ENCODE measurements at places on chromosomes 2 and 18. TPM values are rescaled to one million over a fixed set of nuclear protein-coding genes. Genes with fewer than 3 reads are reported as not detected.

DNA sequence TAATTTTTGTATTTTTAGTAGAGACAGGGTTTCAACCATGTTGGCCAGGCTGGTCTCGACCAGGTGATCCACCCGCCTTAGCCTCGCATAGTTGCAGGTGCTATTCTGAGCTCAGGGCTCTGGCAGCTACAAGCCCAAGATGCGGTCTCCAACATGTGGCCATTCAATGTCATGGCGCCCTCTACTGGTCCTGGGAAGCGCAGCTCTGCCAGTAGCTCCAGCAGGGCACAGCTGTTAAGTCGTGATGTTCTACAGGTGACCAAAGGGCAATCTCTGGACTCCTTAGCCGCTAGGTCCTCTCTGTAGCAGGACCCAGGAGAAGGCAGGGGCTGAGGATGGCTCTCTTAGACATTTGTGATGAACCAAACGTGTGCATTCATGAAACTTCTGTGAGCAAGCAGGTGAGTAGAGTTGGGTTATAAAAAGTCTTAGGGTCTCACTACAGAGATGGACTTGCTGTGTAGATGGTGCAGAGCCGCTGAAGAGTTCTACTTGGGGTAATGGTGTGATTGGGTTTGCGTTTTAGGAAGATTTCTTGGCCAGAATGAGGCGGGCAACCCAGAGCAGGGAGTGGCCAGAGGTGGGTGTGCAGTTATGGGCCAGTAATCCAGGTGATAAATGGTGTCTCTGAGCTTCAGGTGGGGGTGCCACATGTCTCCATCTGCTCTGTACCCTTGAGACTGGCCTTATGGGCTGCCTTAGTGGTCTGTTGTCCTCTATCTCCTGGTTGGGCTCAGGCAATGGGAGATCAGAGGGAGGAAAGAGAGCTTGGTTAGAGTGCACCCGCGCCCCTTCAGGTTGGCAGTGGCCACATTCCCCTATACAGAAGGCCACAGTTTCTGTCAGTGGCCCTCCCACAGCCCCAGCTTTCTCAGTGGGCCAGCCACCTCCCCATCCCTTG lies 31.0 kb downstream of the IL37 start:
- peaks cover 3% of the 10 kb centered on the region for H3K4me1 ChIP-seq
- peak; percentile 17 for DNase-seq
- H3K27ac ChIP-seq, result no peak overlapping the region
- no peaks in the 10 kb centered on the region for H3K36me3 ChIP-seq
- no peaks in the 10 kb centered on the region for H3K27me3 ChIP-seq
- no peak overlapping the region for H3K4me3 ChIP-seq

DNA sequence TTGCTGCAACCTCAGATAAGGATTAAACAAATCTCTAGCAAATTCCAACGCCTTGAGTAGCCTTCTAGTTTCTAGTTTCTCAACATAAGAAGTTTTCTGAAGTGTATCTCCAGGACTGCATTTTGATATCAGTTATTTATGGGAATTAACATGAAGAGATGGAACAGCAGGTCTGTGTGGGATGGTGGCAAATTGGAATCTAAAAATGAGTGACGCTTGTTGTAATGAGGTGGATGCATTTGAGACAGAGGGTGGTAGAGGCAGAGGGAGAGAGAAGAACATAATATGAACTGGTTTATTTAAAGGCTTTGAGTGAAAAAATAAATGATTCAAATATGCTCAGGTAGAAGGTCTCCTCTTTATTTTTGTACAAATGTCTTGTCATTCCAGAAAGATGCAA lies 446.8 kb upstream of the GCFC2 start:
- no peaks in the 10 kb centered on the region for H3K27me3 ChIP-seq
- no peak for DNase-seq
- H3K36me3 ChIP-seq, result no peaks in the 10 kb centered on the region
- H3K4me1 ChIP-seq, result no peaks in the 10 kb centered on the region

DNA sequence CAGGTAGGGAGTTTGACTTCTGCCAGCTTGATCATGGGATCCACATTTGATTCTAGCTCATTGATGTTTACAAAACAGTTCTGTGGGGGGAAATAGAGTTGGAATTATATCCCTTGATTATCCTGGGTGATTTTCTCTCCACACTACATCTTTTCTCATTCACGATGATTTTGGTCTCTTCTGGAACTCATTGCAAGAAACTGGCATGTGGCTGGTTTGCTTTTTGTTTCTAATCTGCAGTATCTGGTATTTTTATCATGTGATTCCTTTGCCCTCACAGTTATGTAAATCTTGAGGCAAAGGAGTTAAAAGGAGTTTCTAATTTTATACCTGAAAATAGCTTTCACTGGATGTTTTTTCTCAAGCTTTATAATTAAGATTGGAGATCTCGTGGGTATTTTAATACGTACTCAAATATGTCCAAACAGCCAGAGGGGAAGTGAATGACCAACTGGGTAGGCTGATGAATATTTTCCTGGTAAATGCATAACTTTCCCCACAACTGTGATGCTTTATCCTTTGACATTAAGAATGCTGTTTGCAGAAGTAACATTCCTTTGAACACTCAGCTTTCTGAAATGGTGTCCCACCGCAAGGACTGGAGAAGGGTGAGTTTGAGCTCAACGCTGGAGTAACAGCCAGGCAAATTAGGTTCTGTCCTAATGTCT lies 502.9 kb upstream of the ZEB2 start:
- no peak overlapping the region for H3K27ac ChIP-seq
- no peak overlapping the region for H3K4me3 ChIP-seq
- no peaks in the 10 kb centered on the region for H3K27me3 ChIP-seq

WIPF1 gene
- total RNA-seq, result 237 TPM

DNA sequence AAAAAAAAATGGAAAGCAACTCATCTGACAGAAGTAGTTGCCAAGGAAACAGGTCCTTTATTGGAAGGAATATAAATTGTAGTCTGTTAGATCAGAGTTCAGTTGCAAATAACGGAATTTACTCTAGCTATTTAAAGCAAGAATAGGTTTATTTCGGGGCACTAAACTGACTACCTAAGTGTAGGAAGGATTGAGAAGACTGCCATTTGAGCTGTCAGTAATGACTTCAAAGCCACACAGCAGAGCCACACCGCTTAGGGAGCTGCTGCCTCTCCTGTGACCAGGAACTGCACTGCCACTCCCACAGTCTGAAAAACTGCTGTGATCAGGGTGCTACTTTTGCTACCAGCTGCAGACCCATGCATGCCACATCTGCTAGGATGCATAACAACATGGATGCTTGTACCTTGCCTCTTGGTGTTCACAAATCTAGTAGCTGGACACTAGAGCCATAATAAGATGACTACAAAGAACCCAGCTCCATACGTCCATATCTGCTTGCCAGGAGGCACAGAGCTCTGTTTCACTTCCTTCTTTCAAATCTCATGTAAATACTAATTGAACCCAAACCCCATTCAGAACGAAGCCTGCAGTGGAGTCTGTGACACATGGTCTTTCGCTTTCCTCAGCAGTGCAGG lies 2.2 kb downstream of the DSG2 start:
- no peak overlapping the region for H3K27ac ChIP-seq
- H3K4me3 ChIP-seq, result no peak overlapping the region
- no peak for DNase-seq
- no peaks in the 10 kb centered on the region for H3K36me3 ChIP-seq
- H3K4me1 ChIP-seq, result peaks cover 8% of the 10 kb centered on the region

- H3K36me3 ChIP-seq, result no peaks in the 10 kb centered on the region
- peaks cover 68% of the 10 kb centered on the region for H3K4me1 ChIP-seq
- no peak overlapping the region for H3K27ac ChIP-seq
- no peaks in the 10 kb centered on the region for H3K27me3 ChIP-seq
Observed at GRCh38 chr2:28366496-28367282, 26.0 kb upstream of the FOSL2 start.

Data from CD4-positive, alpha-beta T cell (primary cell).